ENCODE measurements at places on chromosomes 5 and 9. TPM values are rescaled to one million over a fixed set of nuclear protein-coding genes. Genes with fewer than 3 reads are reported as not detected.

The ATOSB gene
- total RNA-seq: 4.7 TPM

The CAST gene
- 90.1 TPM for total RNA-seq

The TNFSF8 gene
- 50.3 TPM for total RNA-seq

The MORN5 gene
- total RNA-seq: not detected

The NIPAL4 gene
- total RNA-seq: not detected

The WDR31 gene
- total RNA-seq: 1.4 TPM

The MACROH2A1 gene
- total RNA-seq: 279 TPM

The OTP gene
- total RNA-seq: not detected

The TNFSF15 gene
- 0.09 TPM for total RNA-seq

The ADAMTS12 gene
- total RNA-seq: not detected

The FCN1 gene
- 0.42 TPM for total RNA-seq

The ACSL6 gene
- total RNA-seq: not detected

The KIF20A gene
- 76.7 TPM for total RNA-seq

The RBM18 gene
- total RNA-seq: 21.1 TPM

The IL17B gene
- not detected for total RNA-seq

The UNC5A gene
- not detected for total RNA-seq

The PDE6A gene
- total RNA-seq: not detected

The PCDHGA10 gene
- 3.4 TPM for total RNA-seq

The PAPPA gene
- total RNA-seq: not detected

The SPATA31A3 gene
- total RNA-seq: not detected

The SLC9A3 gene
- 2.7 TPM for total RNA-seq

The FGF10 gene
- total RNA-seq: not detected

The STC2 gene
- total RNA-seq: not detected

The PCDHGB7 gene
- 4.5 TPM for total RNA-seq

The TJP2 gene
- total RNA-seq: 18.0 TPM

The ADAMTSL1 gene
- total RNA-seq: not detected

The GMCL2 gene
- not detected for total RNA-seq

The ZFP2 gene
- 0.32 TPM for total RNA-seq

The NDST1 gene
- total RNA-seq: 26.6 TPM

The PAX5 gene
- 141 TPM for total RNA-seq

The SMARCA2 gene
- total RNA-seq: 80.6 TPM

The FLT4 gene
- not detected for total RNA-seq

The F12 gene
- 3.0 TPM for total RNA-seq

The CENPK gene
- total RNA-seq: 104 TPM

The MYO10 gene
- 1.7 TPM for total RNA-seq

The NIM1K gene
- 0.68 TPM for total RNA-seq

The ALDH1A1 gene
- total RNA-seq: not detected

The ZNF608 gene
- 58.8 TPM for total RNA-seq

The FOCAD gene
- total RNA-seq: 18.5 TPM

The DROSHA gene
- 92.8 TPM for total RNA-seq

The SLC1A1 gene
- not detected for total RNA-seq

The SLC6A7 gene
- total RNA-seq: not detected

The S1PR3 gene
- total RNA-seq: not detected

The ARHGAP26 gene
- total RNA-seq: 19.1 TPM

The CHSY3 gene
- total RNA-seq: not detected

The GARIN3 gene
- not detected for total RNA-seq

The BNC2 gene
- total RNA-seq: not detected

The PCDHA2 gene
- not detected for total RNA-seq

The TENT4A gene
- total RNA-seq: 46.1 TPM

The PCDHGB6 gene
- total RNA-seq: 4.1 TPM

The SAXO1 gene
- not detected for total RNA-seq

The PRPF4 gene
- total RNA-seq: 35.8 TPM

The LHX3 gene
- 0.15 TPM for total RNA-seq

The RNF183 gene
- not detected for total RNA-seq

The APBA1 gene
- total RNA-seq: not detected

The LCNL1 gene
- total RNA-seq: not detected

The LNPEP gene
- 116 TPM for total RNA-seq

The OBP2B gene
- not detected for total RNA-seq

The PAIP1 gene
- total RNA-seq: 48.0 TPM

The GPSM1 gene
- total RNA-seq: not detected
